ENCODE measurements at places on chromosomes 6 and 20. TPM values are rescaled to one million over a fixed set of nuclear protein-coding genes. Genes with fewer than 3 reads are reported as not detected.

DNA sequence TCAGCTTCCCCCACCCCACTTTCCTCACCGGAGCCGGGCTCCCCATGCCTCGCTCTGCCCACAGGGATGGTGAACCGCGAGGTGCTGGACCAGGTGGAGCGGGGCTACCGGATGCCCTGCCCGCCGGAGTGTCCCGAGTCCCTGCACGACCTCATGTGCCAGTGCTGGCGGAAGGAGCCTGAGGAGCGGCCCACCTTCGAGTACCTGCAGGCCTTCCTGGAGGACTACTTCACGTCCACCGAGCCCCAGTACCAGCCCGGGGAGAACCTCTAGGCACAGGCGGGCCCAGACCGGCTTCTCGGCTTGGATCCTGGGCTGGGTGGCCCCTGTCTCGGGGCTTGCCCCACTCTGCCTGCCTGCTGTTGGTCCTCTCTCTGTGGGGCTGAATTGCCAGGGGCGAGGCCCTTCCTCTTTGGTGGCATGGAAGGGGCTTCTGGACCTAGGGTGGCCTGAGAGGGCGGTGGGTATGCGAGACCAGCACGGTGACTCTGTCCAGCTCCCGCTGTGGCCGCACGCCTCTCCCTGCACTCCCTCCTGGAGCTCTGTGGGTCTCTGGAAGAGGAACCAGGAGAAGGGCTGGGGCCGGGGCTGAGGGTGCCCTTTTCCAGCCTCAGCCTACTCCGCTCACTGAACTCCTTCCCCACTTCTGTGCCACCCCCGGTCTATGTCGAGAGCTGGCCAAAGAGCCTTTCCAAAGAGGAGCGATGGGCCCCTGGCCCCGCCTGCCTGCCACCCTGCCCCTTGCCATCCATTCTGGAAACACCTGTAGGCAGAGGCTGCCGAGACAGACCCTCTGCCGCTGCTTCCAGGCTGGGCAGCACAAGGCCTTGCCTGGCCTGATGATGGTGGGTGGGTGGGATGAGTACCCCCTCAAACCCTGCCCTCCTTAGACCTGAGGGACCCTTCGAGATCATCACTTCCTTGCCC lies 57.4 kb downstream of the SRC start:
- no peaks in the 10 kb centered on the region for H3K27me3 ChIP-seq
- H3K4me3 ChIP-seq = no peak overlapping the region
- peaks cover 7% of the 10 kb centered on the region for H3K36me3 ChIP-seq
- no peak for DNase-seq
- no peaks in the 10 kb centered on the region for H3K4me1 ChIP-seq

DNA sequence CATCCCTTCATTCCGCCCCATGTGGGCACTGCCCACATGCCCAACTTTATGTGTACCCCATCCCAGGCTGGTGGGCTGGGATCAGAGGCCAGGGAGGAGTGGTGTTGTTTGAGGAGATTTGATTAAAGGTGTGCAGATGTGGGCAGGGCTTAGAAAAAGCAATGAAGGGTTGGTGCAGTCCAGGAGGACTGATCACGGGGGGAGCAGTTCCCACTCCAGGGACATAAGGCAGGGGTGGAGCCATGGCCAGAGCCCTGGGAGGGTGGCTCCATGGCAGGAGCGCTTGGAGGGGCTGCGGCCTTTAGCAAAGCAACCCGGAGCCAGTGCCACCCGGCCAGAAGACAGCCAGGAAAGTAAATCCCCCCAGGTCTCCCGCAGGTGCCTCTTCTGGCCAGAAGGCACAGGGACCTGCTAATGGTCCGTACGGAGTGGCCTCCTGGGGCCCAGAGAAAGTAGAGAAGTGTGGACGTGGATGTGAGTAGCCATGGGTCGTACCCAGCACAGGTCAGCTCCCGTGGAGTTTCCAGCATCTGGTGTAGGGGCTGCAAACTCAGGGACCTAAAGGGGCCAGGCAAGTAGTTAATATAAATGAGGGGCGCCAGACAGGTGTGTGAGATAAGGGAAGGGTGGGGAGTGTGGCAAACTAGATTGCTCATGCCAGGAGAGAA lies 62.1 kb upstream of the APCDD1L start:
- H3K4me3 ChIP-seq = no peak overlapping the region
- no peaks in the 10 kb centered on the region for H3K27me3 ChIP-seq
- no peak for DNase-seq

- H3K36me3 ChIP-seq = no peaks in the 10 kb centered on the region
- H3K4me1 ChIP-seq = peaks cover 94% of the 10 kb centered on the region
- H3K27me3 ChIP-seq = no peaks in the 10 kb centered on the region
- no peak for DNase-seq
- H3K27ac ChIP-seq = peak overlapping the region; percentile 76
Measured at GRCh38 chr6:85461798-85462170, 11.9 kb downstream of the NT5E start.

- no peak overlapping the region for H3K27ac ChIP-seq
- H3K4me1 ChIP-seq = no peaks in the 10 kb centered on the region
- no peak for DNase-seq
- no peaks in the 10 kb centered on the region for H3K36me3 ChIP-seq
- no peak overlapping the region for H3K4me3 ChIP-seq
Measured at GRCh38 chr6:89792881-89793280, 26.7 kb downstream of the MDN1 start.

DNA sequence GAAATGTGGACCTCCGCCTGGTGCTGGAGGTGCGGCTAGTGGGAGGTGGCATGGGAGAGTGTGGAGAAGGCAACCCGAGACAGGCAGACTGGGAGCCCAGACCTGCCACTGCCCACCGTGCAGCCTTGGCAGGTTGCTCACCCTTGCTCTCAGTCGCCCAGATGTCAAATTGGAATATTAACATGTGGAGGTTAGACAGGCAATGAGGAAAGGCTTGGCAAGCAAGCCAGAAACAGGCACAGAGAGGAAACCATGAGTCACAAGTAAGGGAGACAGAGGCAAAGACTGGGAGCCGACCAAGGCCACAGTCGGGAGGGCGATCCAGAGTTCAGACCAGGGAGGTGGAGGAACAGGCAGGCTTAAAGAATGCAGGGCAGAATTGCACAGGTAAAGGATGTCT lies 178.2 kb downstream of the FOXC1 start:
- DNase-seq = no peak
- no peaks in the 10 kb centered on the region for H3K4me1 ChIP-seq
- H3K4me3 ChIP-seq = no peak overlapping the region
- no peak overlapping the region for H3K27ac ChIP-seq

DNA sequence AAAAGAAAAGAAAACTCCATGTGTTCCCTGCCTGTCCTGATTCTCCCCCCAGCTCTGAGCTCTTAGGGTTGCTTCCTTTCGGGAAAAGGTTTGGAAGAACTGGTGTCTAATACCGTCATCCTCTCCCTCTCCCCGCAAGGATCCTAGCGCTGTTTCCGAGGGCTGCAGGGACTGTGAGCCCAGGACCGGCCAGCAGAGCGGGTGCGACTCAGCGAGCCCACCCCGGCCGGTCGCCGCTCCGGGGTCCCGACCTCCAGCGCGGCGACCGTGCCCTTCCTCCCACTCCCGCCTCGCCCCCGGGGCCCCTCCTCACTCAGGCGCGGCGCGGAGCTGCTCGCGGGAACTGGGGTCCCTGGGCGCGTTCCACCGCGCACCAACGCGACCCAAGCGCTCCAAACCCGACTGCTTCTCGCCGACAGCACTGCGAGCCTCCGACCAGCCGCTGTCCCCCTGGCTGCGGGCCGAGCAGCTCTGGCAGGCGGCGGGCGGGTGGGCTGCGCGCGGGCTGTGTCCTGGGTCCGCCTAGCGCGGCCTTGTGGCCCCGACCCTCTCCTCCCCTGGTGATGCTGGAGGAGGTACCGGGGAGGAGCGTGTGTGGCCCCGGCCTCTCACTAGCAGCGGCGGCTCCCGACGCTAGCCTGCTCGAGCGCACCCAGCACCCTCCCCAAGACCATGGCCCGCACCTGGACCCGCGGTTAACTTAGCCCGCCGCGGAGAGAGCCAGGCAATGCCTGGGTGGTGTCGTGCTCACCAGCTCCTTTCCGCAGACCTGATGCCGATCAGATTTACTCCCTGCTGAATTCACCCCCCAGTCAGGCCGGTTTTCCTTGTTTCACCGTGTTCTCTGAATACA lies at the start of gene PLA2G7:
TSS of gene PLA2G7 (minus strand) at position 509 of the 853 bp plus-strand sequence. CDS start 12,484 bp downstream, outside the sequence.
- H3K27me3 ChIP-seq = no peaks in the 10 kb centered on the region
- peaks cover 10% of the 10 kb centered on the region for H3K4me1 ChIP-seq
- no peaks in the 10 kb centered on the region for H3K36me3 ChIP-seq
- H3K4me3 ChIP-seq = peak within 1 kb of the TSS; percentile 60
- H3K27ac ChIP-seq = peak within 1 kb of the TSS; percentile 77

KIF6 gene
- total RNA-seq = 0.49 TPM

ADGB gene
- 0.40 TPM for total RNA-seq

C20orf204 gene
- total RNA-seq = 0.11 TPM

HAO1 gene
- total RNA-seq = not detected

CCN2 gene
- total RNA-seq = 141 TPM

All from thyroid gland (tissue), 4 donors.